ENCODE measurements at places on chromosomes 13 and 19.

GRCh38 chr19:45763691-45764294, 5.3 kb downstream of the SIX5 start:
- no peak for DNase-seq

DNA sequence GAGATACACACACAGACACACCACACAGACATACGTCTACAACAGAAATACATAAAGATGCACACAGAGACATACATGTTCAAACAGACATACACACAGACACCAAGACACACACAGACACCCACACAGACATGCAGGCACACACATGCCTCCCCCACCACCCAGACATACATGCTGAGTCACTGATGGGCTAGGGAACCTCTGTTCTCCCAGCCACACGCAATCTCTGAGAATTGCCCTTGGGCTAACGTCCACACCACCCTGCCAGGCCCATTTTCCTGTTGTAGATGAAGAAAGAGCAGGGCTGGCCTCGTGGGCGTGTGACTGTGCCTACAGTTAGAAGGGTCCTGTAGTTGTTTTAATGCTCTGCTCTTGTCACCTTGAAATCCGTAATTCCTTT, 261.9 kb downstream of the KCNRG start:
- peak; percentile 11 for DNase-seq

DNA sequence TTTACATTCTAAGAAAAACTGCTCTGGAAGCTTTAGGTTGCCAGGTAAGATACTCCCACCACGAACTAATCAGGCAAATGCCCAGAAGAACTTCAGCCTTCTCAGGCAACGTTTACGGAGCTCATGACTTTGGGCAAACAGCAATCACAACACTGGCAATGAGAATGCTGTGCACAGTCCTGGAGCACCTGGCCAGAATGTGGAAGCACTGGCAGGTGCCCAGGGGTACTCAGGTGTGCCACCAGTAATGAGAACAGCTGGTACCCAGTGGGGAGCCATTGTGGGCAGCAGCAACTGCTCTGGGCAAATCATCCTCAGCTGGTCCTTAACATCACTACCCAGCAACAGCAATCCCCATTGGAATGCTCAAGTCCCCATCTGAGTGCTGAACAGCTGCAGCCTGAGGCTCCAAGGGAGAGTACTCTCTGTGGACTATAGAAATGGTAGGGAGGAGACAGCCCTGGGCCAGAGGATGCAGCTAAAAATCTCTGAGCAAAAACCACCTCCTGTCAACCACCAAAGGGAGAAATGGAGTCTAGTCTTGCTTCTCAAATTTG, 210.0 kb downstream of the FOXO1 start:
- DNase-seq, result no peak

DNA sequence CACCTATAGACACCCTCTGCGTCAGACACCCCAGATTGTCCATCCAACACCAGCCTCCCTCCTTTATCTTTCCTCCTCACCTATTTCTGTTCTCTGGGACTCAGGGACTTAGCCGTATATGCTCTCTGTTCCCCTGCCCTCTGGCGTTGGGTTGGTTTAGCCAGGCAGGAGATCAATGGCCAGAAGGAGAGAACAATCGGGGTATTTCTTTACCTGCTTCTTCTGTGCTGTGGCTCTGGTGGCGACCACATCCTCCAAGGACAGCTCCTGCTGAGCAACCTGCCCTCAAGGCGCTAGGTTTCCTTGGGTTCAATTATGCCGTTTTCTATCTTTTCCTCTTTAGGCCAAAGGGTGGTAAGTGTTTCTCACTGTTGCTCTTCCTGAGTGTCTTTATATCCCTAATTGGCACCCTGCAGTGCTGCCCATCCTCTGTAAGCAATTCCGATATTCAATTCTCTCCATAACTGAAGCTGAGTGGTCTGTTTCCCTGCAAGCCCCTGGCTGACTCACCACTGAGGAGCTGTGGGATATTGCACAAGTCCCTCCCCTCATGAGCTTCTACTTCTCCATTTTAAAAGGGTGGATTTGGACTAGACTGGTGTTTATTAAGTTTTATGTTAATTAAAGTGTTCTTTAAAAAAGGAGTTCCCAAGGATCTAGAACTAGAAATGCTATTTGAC, 63.7 kb upstream of the TMTC4 start:
- no peak for DNase-seq

- DNase-seq, result no peak
These were observed 10.1 kb downstream of the ATCAY start for GRCh38 chr19:3890591-3890990.

- no peak for DNase-seq
These were observed 49.8 kb downstream of the ELF1 start for GRCh38 chr13:40969169-40969901.

DNA sequence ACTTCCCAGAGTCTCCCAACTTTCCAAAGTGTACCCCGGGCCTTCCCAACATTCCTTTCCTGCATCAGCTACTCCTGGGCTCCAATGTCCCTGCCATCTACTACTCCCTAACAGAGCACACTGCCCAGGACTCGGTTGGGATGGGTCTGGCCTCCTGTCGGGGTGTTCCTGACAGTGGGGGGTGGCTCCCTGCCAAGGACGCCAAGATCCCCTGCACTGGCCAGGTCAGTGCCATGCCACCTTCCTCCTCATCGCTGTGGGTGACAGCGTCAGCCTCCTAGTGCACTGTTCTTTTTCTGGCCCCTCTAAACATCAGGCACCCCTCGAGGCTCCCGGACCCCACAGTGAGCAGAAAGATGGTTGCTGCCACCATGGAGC, 13.8 kb downstream of the EPS15L1 start:
- no peak for DNase-seq

- no peak for DNase-seq
These were observed 43.8 kb downstream of the C13orf42 start for GRCh38 chr13:51067210-51067701.

- no peak for DNase-seq
These were observed 167.9 kb downstream of the LMO7 start for GRCh38 chr13:75804054-75804453.

DNA sequence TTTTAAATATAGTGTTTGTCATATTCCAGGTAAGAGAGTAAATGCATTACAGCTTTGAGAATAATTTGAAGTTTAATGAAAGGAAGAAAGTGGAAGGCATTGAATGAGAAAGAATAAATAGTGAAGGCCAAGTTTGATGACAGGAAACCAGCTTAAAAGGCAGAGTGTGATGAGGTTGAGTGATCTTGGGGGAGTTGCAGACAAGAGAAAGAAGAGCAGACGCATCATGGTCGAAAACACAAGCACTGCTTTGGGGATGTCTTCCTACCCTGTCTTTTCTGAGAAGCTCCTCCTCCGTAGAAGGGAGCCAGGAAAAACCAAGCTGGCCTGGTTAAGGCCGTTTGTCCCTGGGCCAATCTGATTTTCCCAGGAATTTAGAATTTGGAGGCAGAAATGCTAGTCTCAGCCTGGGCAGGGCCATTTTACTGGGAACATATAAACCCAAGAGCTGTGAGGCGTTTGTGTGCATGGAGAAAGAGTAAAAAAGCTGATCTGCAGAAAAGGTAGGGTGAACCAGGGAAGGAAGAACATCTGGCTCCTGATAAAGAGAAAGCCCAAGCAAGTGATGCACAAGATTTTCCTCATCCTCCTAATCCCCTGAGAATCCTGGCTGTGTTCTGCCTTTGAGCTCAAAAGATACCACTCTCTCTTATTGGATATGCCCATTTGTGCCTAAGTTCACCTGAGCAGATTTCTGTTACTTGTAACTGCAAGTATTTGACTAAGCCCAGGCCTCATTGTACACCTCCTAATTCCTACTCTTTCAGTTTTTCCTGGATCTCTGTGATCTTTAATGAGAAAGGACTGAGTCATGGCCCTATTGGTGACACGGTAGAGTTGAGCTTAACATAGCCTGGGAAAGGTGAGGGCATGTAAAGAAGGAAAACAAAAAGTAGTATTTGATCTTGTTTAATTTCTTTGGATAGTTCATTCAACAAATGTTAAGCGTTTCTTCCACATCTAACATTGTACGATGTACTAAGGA, 80.0 kb downstream of the WDFY2 start:
- no peak for DNase-seq
